BJ (cell line): ENCODE measurements at places on chromosomes 7 and 10.

DNA sequence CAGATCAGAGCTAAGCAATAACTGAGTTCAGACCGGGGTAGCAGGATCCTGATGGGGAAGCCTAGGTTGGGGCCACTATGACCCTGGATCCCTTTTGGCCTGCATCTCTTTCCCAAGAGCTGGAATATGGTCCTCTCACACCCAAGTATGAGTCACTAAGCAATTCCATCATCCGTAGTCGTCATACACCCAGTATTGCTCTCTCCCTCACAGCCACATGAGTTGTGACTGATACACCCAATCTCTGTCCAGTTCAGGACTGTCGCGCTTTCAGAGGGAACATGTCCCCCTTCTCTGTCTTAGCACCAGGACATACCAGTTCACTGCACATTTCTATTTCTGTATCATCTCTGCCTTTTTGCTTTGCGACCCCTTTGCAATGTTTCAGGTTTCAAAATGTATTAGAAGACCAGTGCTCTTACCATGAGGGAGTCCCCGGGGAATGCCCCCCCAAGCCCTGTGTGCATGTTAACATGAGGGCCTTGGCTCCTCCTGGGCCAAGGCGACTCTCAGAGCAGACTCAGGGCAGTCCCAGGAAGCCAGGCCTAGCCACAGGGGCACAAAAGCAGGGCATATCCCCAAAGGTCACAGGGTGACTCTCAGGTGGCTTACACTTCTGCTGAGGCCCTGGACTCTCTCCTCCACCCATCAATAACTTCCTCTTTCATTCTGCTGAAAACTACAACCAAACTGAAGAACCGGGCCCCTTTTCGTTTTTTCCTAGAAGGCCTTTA, 75.3 kb upstream of the SAMD8 start:
- DNase-seq, result no peak

DNA sequence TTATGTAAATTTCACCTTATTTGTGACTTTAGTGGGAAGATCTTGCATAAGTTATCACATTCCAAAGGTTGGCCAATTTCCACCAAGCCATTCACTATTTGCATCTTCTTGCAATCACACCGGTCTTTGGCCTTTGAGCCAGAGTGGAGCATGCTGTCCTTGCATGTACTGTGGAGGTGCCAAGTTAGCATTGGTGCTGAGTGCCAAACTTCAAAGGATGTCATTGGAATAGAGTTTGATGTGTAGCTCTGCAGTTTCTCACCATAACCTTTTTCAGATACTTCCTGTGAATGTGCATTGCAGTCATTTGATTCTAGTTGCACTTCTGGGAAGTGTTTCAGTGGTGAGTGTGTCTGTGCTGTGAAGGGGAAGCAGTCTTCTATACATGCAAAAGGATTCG, 620.6 kb downstream of the SUGCT start:
- DNase-seq, result no peak

DNA sequence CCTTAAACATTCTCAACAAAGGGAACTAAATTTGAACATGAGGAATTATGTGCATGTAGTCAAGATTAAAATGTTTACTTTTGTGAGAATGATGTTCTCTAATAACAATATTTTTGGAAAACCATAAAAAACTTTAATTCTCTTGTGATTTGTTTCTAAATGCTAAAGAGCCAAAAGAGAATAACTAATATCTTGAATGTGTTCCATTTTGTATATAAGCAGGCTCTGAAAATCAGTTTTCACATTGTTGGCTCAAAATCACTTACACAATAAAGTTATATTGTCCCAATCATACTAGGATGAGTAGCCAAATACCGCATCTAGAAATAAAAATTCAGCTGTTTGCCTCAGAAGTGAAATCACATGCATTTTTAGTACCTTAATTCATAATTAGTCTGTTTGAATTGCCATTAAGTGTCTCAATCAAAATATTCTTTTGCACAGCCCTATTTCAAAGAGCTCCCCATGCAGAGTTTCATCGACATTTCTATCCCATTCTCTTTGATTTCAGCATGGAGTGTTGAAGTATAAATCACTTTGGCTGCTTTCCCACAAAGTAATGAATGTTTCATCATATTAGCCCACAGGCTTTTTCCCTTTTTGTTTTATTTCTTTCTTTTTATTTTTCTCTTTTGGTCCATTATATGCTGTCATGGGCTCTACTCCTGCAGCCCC, 420.3 kb upstream of the POM121L12 start:
- no peak for DNase-seq

GRCh38 chr10:117563780-117564179, 21.2 kb downstream of the EMX2 start:
- no peak for DNase-seq

DNA sequence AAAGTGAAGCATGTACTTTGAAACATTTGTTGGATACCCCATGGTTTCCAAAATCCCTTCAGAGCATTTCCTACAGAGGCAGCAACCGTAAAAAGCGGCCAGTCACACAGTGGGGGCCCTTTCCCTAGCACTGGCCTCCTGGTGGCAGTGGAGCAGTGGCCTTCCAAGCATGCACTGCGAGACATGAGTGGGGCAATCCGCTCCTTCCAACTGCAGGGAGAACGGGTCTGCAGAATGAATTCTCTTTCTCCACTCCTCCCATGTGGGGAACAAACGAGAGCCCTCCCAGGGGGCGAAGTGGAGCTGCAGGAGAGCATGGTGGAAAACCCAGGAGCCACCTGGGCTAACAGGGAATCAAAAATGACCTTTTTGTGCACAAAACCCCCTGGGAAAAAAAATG, 542.9 kb upstream of the GALNT17 start:
- DNase-seq, result no peak

DNA sequence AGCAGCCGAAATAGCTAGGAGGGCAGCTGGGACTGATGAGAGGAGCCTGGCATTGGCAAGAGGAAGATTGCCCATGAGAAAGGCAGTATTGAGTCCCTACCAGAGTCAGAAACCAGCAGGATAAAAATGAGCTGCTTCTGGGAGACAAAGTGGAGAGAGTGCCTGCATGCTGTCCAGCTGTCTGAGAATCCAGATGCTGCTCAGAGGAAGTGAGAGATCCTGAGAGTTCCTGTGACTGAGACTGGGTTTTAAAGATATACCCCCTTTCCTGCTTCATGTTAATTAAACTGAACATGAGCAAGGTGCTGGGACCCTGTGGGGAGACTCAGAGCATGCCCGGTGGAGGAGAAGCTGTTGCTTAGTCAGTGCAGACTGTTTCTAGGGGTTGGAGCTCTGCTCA, 107.5 kb downstream of the KIF20B start:
- no peak for DNase-seq

- DNase-seq, result no peak
These were observed 24.7 kb upstream of the MACC1 start for GRCh38 chr7:20241911-20242261.

- no peak for DNase-seq
These were observed 557 bp downstream of the BAG3 start for GRCh38 chr10:119651514-119652360.

DNA sequence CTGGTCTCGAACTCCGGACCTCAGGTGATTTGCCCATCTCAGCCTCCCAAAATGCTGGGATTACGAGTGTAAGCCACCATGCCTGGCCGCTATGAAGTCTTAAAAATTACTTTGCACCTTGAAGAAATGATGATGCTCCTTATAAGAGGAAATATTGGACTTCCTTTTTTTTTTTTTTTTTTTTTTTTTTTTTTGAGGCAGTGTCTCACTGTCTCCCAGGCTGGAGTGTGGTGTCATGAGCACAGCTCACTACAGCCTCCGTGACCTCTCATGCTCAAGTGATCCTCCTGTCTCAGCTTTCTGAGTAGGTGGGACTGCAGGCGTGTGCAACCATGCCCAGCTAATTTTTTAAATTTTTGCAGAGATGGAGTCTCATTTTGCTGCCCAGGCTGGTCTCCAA, 65.3 kb downstream of the KMT2E start:
- DNase-seq, result no peak

GRCh38 chr7:6256109-6256483, 16.3 kb downstream of the CYTH3 start:
- DNase-seq, result no peak

GRCh38 chr10:127614484-127615017, 65.4 kb downstream of the NPS start:
- no peak for DNase-seq
